Subcutaneous adipose tissue (tissue), 4 donors: ENCODE measurements at places on chromosomes 16 and 17. TPM values are rescaled to one million over a fixed set of nuclear protein-coding genes. Genes with fewer than 3 reads are reported as not detected.

SMPD3 gene
- 0.38 TPM for total RNA-seq

SCNN1B gene
- 8.3 TPM for total RNA-seq

NLRC3 gene
- 0.49 TPM for total RNA-seq

TAT gene
- 0.75 TPM for total RNA-seq

SYCE1L gene
- 0.68 TPM for total RNA-seq

KRT15 gene
- total RNA-seq, result not detected

QPRT gene
- total RNA-seq, result 13.8 TPM

ATP6V0C gene
- total RNA-seq, result 67.6 TPM

NPTX1 gene
- not detected for total RNA-seq

MT4 gene
- not detected for total RNA-seq

VMO1 gene
- not detected for total RNA-seq
